ENCODE measurements at places on chromosomes 16 and 17.
A peak's percentile ranks its signal among the peaks of the same experiment; 100 is the strongest.

- DNase-seq: no peak
Observed at GRCh38 chr17:47917581-47917980, 21.5 kb downstream of the SP2 start.

DNA sequence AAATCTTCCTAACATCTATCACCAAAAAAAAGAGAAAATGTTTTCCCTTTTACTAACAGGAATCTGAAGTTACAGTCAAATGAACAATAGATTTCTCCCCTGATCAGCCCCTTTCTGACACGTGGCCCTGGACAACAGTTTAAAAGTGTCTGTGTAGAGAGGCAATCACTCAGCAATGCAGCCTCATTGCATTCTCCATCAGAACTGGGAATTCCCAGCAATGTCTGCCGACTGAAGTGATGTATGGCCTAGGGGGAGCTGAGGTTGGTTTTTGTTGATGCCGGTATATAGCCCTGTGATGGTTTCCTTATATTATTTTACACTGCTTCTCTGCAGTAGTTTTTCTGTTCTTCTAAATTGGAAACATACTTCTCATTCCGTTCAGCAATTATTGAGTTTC is 904.3 kb upstream of the CDH8 start:
- DNase-seq: no peak

DNA sequence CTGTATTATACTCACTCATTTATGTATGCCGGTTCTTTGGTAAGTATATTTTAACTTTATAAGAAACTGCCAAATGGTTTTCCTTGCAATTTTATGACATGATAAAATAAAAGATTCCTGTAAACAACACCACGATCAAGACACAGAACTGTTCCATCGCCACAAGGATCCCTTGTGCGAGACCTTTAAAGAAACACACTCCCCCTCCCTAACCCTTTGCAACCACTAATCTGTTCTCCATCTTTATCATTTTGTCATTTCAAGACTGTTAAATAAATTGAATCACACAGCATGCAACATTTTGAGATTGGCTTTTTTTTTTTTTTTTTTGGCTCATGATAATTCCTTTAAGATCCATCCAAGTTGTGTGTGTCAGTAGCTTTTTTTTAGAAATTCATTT is 6.0 kb downstream of the ADGRG5 start:
- DNase-seq: no peak

DNA sequence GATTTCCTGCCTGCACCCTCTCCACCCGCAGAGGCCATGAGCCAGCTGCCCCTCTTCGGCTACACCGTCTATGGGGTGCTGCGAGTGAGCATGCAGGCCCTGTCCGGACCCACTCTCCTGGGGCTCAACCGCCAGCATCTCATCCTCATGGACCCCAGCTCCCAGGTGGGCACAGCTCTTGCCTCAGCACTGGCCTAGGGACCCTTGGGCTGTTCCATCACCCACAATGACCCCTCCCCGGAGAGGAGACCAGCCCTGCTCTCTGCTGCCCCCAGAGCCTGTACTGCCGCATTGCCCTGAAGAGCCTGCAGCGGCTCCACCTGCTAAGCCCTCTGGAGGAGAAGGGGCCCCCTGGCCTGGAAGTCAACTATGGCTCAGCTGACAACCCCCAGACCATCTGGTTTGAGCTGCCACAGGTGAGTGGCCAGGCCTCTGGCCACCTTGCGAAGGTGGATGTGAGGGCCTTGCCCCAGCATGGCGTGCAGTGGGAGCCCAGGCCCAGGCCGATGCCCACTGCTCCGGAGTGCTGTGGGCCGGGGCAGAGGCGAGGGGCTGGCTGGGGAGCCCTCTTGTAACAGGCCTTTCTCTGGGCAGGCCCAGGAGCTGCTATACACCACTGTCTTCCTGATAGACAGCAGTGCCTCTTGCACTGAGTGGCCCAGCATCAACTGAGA is 7.3 kb upstream of the SMIM5 start:
- DNase-seq: peak; percentile 13

DNA sequence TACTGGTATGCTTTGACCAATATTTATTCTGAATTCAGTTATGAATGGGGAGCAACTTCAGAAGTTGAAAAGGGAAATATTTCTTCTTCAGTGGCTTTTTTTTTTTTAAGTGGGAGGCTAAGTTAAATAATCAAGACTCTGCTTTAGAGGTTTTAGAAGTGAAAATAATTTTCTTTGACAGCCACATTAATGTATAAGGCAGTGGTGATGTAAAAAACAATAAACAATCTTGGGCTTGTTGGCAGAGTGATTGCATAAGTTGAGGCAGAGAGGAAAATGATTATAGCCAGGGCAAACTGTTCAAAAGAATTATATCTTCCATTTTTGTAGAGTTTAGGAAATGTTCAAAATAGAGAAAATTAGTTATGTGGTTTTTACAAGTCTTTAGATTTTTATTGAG is 5.4 kb upstream of the KRT12 start:
- no peak for DNase-seq

DNA sequence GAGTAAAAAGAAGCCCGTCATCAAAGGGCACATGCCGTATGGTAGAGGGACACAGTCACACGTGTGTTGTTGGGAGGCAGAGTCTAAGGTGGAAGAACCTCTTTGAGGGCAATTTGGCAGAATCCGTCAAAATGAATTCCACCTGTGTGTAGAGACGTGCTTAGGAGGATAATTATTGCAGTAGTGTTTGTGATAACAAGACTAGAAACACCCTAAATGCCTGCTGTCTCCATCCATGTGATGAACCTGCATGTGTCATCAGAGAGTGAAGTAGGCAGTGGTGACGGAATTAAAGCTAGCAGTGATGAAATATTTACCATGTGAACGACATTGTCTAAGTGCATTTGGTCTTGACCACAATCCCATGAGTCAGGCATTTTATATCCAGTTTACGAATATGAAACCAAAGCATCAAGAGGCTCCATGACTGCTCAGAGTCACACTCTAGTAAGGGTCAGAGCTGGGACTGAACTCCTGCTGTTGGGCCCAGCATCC is 61.3 kb upstream of the ADORA2B start:
- no peak for DNase-seq
